Right ventricle myocardium superior (tissue), 1 donor: ENCODE measurements at places on chromosomes 13 and 19.

- no peak for DNase-seq
These were observed 259.9 kb downstream of the FOXO1 start for GRCh38 chr13:40406405-40407120.

DNA sequence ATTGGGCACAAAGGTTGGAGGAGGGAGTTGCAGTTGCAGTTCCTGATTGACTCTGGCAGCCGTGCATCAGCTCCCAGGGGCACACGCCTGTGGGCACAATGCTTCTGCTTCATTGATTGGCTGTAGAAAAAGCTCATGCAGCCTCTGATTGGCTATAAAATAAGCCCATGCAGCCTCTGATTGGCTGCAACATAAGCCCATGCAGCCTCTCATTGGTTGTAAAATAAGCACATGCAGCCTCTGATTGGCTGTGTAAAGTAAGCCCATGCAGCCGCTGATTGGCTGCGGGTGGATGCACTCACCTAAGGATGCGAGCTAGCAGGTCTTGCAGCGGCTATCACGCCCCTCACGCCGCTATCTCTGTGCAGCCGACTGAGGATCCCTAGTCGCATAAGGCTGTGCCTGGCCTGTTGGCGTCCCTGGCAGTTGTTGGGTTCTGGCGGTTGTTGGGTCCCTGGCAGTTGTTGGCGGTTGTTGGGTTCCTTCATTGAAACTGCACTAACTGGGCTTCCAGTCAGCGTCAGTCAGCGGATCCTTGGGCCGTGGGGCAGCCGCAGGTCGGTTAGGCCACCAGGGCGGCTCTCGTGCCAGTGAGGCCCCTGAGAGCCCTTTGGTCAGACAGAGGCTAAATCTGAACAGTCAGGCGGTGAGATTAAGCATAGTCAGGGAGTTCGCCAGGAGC is at the start of gene SIGLECL1:
Gene SIGLECL1, plus strand, starts transcription at position 295 of the 682 bp plus-strand sequence. CDS start 12,993 bp downstream, outside the sequence.
- DNase-seq: no peak

- no peak for DNase-seq
These were observed 14.9 kb upstream of the SLITRK5 start for GRCh38 chr13:87656306-87656705.

GRCh38 chr19:56838024-56838908 is 2.3 kb downstream of the PEG3 start:
- peak; percentile 82 for DNase-seq

- DNase-seq: peak; percentile 73
These were observed 6.0 kb upstream of the TNFAIP8L1 start for GRCh38 chr19:4633140-4633967.

- no peak for DNase-seq
These were observed 106.0 kb downstream of the KDM4B start for GRCh38 chr19:5074830-5075394.

DNA sequence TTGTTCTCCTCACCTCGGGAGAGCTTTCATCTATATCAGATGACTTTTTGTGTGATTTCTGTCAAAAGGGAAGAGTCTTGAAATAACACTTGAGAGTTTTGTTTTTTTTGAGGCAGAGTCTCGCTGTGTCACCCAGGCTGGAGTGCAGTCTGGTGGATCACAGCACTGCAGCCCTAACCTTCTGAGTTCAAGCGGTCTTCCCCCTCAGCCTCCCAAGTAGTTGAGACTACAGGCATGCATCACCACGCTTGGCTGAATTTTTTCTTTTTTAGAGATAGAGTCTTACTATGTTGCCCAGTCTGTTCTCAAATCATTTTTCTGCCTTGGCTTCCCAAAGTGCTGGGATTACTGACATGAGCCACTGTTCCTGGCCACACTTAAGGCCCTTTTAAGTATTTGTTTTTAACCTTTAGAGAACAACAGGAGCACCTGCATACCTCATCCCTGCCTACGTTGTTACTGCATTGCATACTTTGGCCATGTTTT is 11.4 kb downstream of the NDFIP2 start:
- no peak for DNase-seq

DNA sequence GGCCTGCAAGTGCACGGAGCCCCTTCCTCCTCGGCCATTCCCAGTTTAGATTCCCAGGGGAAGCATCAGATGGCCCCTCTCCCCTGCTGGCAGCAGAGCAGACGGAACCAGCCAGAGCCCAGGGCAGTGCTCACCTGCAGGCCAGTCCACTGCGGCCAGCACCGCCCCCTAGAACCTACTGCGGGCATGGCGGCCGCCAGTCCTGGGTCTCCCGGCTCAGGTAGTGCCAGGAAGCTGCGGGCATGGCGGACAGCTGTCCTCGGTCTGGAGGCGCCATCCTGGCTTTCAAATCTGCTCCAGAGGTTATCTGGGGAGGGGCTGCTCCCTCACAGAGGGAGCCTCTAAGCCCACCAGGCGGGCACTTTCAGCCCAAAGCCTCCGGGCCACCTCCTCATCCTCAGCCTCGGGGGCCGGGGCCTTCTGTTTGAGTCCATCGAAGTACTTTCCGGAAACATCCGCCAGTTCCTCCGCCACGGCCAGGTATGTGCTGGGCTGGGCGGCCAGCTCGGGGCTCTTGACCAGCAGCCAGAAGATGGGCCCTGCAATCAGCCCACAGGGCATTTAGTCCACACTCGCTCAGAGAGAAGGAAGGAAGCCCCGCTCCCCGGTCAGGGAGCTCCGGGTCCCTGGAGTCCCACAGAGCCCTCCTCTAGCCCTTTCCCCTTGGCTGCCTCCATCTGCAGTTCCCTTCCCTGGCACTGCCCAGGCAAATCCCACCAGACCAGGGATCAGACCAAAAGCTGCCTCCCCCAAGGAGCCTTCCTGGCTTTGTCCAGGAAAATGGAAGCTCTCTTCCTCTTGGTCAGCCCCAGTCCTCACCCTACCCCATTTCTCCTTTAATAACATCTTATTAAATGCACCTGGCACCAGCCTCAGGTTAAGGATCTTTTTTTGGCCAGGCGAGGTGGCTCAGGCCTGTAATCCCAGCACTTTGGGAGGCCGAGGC is 7.0 kb upstream of the GP6 start:
- no peak for DNase-seq

DNA sequence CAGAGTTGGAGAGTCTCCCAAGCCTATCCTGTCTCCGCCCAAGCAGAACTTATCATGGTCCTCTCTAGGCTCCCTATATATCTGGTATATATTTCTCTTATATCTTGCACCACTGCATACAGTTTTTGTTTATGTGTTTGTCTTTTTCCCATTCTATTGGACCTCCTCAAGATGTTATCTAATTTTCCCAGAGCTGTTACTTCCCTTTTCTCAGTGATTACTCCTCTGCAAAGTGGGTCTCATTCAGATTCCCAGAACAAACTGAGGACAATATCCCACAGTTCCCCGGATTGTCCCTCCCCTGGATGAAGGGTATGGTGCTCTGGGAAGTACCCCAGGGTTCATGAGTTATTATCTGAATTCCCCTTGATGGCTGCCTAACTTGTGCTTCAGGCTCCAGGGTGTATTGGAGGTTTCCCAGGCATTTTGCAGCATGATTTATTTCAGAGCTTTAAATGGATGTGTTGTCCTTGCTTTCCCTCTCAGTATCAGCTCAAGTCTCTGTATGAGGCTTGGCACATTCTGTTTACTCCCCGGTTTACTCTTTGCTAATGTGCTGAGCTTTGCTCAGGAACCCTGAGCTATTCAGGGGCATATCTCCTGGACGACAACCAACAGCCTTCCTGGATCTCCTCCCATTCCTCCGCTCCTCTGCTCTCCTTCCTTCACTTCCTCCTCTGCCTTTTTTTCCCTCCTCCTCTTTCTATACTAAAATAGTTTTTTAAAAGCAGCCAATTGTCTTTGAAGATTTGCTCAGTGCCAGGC is 329.3 kb downstream of the SPRY2 start:
- no peak for DNase-seq

GRCh38 chr13:80454245-80454644 is 113.3 kb upstream of the SPRY2 start:
- DNase-seq: no peak

GRCh38 chr19:3673506-3674439 is 26.5 kb downstream of the PIP5K1C start:
- DNase-seq: no peak

DNA sequence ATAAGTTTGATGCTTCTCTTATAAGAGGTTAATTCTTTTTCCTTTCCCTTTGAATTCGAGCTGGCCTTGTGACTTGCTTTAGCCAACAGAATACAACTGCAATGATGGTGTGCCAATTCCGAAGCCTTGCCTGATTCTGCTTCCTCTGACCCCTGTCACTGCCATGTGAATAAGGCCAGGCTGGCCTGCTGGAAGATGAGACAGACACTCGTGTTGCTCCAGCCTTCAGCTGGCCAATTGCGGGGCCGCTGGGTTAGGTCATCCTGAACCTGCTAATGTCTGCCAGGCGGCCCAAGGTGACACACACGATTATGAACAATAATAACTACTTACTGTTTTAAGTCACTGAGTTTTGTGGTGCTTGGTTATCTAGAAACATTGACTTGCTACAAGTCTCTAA is 352.0 kb downstream of the MYO16 start:
- DNase-seq: no peak

DNA sequence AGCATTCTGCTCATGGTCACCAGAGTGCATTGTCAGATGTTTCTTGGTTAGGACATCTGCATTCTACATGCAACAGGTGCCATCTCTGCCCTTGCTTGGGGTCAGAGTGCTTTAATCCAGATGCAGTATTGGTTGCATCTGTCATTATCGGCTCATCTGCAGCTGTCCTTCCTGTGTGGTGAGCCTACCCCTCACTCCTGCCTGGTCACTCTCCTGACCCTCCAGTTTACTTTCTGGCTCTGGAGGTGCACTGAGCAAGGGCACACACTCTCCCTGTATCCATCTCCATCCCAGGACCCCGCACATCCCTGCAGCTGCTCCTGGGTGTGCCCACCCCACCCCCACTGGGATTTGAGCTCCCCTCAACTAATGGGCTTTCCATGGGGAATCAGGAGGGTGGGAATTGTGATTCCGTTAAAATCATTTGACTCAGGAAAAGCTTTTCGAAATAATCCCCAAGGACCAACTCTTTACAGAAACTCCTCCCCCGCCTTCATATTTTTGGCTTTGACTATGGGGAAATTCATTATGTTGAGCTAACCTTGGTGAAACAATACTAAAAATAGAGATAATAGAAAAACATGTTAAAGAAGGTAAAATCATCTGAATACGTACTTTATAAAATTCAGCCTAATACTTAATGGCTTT is 70.2 kb downstream of the COL4A2 start:
- DNase-seq: no peak

DNA sequence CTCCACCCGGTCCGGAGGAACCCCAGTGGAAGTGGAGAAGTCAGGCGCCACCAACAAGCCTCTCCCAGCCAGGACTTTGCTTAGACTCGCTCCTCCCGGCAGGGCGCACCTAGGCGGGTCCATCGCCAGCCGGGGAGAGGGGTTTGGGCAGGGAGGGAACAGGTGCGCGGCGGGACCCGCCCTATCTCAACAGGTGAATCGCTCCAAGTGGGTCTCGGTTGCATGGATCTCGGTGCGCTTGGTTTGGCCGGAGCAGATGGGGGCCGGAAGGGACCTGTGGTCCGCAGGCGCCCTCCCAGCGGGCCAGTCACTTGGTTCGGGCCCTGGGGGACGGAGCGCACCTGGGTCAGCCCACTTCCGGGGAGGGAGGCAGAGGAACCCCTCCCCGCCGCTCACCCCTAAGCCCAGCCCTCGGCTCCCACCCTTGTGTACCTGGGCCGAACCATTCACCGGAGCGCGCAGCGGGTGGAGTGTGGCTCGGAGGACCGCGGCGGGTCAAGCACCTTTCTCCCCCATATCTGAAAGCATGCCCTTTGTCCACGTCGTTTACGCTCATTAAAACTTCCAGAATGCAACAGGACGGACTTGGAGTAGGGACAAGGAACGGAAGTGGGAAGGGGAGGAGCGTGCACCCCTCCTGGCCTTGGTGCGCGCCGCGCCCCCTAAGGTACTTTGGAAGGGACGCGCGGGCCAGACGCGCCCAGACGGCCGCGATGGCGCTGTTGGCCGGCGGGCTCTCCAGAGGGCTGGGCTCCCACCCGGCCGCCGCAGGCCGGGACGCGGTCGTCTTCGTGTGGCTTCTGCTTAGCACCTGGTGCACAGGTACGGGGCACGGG is at the start of gene LSR:
Gene LSR, plus strand, starts transcription at position 693 of the 836 bp plus-strand sequence. Its CDS starts 21 bp downstream, at position 714.
- DNase-seq: no peak

- no peak for DNase-seq
These were observed 793.7 kb downstream of the SLITRK5 start for GRCh38 chr13:88464851-88465250.

- no peak for DNase-seq
These were observed 54.1 kb upstream of the MLNR start for GRCh38 chr13:49165798-49166752.

- DNase-seq: peak; percentile 69
These were observed at the start of gene ISYNA1 for GRCh38 chr19:18437491-18438330. Gene ISYNA1 (minus strand): TSS chr19:18438133. CDS start chr19:18437979, 154 bp downstream.

DNA sequence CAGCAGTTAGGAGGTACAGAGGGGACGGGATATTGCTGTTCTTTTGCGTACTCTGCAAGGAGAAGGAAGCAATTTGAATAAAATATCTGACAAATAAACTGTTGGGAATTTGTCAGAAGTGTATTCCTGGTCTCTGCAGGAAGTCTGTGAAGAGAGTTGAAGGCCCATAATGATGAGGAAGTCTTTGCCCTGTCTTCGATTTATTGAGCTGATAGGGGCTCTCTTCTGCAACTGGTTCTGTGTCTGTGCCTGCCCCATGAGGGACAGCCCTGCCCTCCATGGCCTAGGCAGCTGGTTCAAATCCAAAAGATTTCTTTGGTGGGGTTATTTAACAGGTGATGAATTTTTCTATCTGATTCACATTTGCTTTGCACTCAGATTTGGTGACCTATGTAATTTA is 339.7 kb upstream of the EDNRB start:
- DNase-seq: no peak

GRCh38 chr13:106331116-106331515 is 204.3 kb downstream of the EFNB2 start:
- DNase-seq: no peak

DNA sequence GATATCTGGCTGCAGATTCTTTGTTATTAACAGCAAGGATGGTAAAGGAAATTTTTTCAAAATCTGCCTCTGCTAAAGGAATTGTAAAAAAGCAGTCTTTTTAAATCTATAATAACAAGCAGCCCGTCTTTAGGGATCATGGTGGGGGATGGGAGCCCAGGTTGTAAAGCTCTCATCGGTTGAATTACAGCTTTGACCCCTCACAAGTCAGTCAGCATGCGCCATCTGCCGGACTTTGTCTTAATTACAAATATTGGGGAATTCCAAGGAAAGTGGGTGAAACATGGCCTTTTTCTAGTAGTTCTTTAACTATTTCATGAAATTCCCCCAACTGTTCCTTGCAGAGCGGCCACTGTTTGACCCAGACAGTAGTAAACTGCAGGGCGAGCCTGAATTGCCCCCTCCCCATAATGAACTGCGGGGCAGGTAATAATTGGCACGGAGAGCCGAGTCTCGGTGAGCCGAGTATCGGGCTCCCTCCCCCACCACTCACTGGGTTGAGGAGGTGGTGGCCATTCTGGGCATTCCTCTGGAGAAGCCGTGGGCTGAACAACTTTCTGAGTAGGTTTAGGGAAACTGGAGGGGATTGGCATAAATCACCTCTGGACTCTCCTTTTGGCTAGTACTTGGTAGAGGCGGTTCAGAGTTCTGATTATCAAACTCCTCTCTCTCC is 11.6 kb downstream of the ZNF578 start:
- DNase-seq: no peak

- DNase-seq: no peak
These were observed 1427.0 kb upstream of the MIR17HG start for GRCh38 chr13:89920461-89920860.
